ENCODE measurements at places on chromosomes 12 and 14.

DNA sequence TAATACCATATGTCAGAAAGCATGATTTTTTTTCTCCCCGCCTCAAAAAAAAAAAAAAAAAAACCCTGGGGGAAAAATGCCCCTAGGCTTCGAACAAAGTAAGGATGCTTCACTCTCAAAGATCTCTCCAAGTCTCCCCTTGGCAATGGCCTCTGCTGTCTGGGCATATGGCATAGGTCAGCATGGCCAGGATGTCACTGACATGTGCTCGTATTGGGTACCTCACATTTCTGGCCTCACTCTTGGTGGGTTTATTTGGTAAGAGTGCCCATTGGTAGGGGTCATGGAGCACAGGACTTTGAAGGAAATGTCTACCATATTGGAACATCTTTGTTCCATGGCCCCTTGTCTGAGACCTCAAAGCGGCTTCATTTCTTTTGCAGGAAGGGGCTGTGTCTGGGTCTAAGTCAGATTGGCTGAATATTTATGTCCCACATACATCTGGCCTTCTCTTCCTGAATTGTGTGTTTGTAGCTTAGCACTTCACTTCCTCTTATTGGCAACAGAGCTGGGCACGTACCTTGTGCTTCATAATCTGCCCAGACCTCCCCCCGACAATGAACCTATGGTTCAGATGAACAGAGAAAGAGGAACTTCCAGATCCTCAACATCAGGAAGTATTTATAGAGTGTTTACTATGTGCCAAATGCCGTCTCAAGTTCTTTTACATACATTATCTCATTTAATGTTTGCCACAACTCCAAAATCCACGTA, 36.3 kb upstream of the OAS1 start:
- no peak for DNase-seq

GRCh38 chr14:99229654-99230207, 42.3 kb downstream of the BCL11B start:
- DNase-seq: peak; percentile 37

- no peak for DNase-seq
These were observed 8.1 kb upstream of the CLMN start for GRCh38 chr14:95327558-95328374.

DNA sequence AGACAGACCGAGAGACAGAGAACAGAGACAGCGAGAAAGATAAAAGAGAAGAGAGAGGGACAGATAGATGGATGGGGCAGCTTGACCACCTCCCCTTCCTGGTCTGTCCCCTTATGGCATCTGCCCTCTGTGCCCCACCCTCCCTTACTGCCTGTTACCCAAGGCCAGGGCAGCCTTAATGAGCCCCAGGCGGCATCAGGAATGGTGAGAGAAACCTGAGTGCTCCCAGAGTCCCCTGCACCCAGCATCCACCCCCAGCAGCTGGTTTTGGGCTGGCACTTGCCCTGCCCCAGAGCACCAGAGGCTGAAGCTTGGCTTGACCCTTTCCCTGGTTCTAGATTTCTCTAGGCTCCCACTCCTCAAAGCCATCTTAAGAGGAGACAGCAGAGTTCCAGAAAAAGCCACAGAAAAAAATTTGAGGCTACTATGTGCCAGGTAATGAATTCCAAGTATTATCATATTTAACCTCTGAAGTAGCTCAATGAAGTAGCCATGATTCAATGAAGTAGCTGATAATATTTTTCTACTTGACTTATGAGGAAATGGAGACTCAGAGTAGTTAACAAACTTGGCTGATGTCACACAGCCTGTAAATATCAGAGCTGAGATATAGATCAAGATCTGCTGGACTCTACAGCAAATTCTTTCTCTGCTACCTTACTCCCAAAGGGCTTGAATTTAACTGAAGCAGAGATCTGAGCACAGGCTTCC, 2.0 kb upstream of the ZNF385A start:
- no peak for DNase-seq
